ENCODE measurements at places on chromosomes 5 and 9. TPM values are rescaled to one million over a fixed set of nuclear protein-coding genes. Genes with fewer than 3 reads are reported as not detected.

CKS2 gene
- 9.7 TPM for total RNA-seq

CACNA1B gene
- total RNA-seq = 0.41 TPM

OR1J2 gene
- not detected for total RNA-seq

DNA sequence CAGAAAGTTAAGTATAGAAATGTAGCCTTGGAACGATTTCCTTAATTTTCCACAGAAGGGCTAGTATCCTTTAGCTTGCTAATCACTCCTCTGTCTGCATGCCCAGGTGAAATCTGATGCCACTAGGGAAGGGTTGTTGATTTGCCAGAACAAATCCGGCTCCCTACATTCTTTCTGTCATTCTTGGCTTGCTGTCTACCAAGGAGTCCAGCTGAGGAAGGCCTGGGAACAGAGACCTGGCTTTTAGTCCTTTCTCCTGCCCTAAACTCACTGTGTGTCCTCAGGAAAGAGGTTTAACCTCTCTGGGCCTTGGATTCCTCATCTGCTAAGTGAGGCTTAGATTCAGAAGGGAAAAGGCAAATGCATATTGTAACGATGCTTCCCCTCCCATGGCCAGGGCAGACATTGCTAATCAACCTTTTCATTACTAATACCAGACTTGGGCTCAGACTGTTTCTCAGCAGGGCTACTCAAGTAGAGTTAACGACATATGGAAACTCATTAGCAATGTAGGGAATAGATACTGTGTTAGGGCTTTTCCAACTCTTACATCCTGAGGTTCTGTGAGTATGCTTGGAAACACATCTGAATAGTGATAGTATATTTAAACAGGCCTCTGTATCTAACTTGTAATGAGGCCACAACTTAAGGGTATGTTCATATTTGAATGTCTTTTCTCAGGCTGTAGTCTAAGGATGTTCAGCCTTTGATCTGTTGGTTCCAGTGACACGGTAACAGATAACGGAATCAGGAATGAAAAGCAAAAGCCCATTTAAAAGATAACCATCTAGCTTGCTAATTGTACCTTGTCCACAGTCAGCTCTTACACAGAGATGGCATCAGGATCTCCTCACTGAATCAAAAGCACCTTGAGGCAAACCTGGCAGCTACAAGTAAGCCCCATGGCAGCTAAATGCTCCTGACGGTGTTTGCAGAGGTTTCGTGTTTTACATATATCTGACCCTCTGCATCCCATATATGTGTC lies 4.1 kb downstream of the GALNT10 start:
- no peak for DNase-seq

DNA sequence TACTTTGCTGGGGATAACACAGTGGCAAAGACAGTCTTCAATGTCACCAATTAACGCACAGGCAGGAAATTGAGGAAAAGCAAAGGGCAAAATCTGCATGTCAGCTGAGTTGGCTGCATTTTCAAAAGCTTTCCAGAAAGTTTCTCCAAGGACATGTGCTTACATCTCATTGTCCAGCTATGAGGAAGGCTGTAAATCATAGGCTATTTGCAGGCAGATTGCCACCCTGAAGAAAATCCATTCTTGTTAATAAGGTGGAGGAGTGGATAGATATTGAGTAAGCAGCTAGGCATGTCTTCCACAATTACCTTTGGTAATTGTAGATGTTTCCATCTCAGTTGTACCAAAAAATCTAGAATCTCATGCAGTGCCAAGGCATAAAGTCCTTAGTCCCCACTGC lies 278.0 kb upstream of the NUDT12 start:
- DNase-seq = no peak

- no peak for DNase-seq
Measured at GRCh38 chr9:121569266-121569648, 69.6 kb upstream of the GGTA1 start.

DNA sequence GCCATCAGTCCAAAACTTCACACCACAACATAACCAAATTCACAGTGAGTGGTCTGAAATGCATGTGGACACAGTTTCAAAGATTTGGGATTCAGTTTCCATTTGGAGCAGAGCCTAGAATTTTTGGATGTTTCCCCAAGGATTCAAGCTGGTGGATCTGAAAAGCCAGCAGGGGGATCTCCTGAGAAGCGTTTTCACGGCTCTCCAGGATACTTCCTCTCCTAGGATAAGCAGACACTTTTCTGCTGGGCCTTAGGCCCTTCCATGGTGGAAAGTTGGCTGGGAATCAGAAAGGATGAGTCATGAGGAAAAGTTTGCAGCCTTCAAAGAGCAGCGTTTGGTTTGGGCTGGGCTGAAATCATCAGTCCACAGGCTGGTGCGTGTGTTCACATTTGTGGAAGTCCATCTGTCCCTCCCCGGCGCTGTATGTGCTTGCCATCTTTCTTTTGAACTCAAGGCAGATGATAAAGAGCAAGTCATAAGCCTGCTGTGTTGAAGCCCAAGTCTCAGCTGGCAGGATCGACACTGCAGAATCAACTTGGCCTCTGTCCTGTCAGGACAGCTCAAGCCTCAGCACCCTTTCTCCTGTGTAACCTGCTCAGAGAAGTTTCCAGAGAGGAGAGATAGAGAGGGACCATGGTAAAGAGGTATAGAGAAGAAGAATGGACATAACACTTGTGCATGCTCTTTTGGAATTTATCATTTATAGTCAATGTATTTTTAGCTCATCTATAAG lies 152.6 kb upstream of the MSX2 start:
- DNase-seq = no peak

DNA sequence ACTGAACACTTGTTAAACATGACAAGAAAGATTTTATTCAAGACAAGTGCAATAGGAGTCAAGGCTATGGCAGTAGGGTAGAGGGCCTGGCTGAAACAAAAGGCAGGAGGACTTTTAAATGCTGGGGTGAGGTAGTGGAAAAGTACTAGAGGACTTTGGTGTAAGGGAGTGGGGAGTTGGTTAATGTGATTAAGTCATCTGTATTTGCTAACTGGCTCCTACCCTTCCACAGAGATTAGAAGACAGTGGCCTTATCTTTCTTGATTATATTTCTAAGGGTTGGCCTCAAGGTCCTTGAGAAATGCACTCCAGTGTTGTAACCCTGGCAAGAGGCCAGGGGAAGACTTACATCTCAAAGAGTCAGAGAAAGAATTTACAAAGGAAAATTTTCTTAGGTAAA lies 160.2 kb upstream of the FTMT start:
- DNase-seq = no peak

DNA sequence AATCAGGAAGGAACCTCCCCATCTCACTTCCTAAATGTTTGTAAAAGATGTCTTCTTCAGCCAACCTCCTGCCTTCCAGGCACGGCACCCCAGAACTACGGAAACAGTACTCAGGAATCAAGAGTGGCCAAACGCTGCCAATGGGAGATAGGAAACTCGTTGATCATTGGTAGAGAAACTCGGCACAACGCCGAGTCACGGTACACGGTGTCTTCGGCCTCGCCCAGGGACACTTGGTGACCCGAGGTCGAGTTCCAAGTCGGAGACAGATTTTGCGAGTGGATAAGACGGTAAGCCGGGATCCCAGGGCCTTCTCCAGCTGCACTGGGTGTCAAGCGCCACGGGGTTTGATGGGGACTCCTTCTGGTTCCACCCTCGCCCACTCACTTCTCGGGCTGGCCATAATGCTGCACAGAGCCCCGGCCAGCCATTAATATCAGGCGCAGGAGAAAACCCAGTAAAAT lies 343 bp downstream of the KIAA0825 start:
- DNase-seq = no peak

DNA sequence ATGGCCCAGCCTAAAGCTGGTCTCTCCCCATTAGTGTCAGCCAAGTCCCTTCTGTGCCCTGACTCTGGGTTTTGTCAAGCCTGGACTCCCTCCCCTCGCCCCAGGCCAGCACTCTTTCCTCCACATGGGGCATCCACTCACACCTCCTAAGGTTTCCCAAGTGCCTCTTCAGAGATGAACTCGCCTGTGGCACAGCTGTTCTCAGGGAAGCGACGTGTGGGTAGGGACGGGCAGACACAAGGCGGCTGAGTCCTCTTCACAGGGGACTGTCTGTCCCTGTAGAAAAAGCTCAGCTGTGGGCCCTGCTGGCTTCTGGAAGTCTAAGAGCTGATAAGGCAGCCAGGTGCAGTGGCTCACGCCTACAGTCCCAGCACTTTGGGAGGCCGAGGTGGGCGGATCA lies 78.5 kb downstream of the CACNA1B start:
- no peak for DNase-seq

DNA sequence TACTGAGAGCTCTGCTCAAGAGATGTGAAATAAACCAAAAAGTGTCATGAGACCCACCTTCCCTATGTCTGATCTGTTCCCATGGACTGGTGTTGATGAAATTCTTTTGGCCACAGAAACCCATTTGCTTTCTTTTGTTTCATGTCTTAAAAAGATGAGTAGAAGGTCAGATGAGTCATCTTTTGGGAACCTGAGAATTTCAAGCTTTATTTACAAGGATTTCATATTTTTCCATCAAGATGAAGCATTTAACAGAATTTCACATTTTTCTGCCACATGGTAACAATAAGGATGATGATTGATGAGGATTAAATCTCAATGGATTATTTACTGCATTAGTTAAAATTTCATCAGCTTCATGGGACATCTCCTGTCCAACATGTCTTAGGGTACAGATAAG lies 337.8 kb downstream of the DEPDC1B start:
- no peak for DNase-seq

- DNase-seq = no peak
Measured at GRCh38 chr9:12425878-12426864, 267.0 kb upstream of the TYRP1 start.

TRIM32 gene
- total RNA-seq = 15.6 TPM

- no peak for DNase-seq
Measured at GRCh38 chr9:124840300-124840833, 12.9 kb upstream of the WDR38 start.

- no peak for DNase-seq
Measured at GRCh38 chr5:158544388-158545339, 555.1 kb downstream of the EBF1 start.

- DNase-seq = no peak
Measured at GRCh38 chr9:133191989-133192388, 17.1 kb downstream of the OBP2B start.

CAMK2A gene
- total RNA-seq = 17.0 TPM

ELL2 gene
- 26.7 TPM for total RNA-seq

DNA sequence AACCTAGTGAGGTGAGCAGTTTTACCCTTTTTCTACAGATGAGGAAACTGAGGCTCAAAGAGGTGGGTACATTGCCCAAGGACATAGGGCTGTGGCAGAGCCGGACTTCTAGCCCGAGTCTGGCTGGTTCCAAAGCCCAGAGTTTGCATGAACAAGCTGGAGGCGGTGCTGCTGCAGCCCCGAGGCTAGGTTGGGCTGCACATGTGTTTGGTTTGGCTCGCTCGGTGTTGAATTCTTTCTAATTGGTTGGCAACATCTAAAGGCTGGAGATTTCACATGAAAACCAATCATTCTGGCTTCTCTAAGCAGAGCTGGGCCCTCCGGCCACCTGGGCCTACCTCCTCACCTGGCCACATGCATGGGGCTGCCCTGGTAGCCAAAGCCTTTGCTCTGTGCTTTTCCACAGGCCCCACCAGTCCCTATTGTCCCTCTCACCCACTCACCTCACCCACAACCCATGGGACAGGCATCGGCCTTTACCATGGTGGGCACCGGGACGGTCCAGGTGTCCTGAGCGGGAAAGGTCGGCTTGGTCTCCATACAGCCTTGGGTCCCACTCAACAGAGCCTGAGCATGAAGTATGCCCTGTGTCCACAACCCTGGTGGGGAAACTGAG lies 262.3 kb downstream of the NSG2 start:
- peak; percentile 54 for DNase-seq

- DNase-seq = no peak
Measured at GRCh38 chr9:74663439-74663838, 166.3 kb downstream of the RORB start.

DNA sequence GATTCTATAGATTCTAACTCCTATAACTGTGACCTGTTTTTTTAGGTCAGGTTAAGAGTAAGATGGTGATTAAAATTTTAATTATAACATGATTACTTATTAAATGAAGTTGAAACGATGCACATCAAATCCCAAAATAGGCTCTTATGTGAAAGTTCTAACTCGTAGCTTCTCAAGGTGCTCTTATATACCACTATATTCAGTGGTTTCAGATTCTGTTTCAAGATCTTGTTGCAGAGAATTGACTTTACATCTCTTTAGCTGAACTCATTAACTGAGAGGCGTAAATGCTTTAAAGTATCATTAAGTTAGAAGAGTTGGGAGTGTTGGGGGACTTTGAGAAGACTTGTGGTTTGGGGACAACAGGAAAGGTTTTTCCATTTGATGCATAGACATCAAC lies 1399.8 kb downstream of the PTPRD start:
- no peak for DNase-seq

SV2C gene
- 0.22 TPM for total RNA-seq

GRCh38 chr5:109479260-109479860 lies 69.6 kb upstream of the PJA2 start:
- DNase-seq = no peak

DNA sequence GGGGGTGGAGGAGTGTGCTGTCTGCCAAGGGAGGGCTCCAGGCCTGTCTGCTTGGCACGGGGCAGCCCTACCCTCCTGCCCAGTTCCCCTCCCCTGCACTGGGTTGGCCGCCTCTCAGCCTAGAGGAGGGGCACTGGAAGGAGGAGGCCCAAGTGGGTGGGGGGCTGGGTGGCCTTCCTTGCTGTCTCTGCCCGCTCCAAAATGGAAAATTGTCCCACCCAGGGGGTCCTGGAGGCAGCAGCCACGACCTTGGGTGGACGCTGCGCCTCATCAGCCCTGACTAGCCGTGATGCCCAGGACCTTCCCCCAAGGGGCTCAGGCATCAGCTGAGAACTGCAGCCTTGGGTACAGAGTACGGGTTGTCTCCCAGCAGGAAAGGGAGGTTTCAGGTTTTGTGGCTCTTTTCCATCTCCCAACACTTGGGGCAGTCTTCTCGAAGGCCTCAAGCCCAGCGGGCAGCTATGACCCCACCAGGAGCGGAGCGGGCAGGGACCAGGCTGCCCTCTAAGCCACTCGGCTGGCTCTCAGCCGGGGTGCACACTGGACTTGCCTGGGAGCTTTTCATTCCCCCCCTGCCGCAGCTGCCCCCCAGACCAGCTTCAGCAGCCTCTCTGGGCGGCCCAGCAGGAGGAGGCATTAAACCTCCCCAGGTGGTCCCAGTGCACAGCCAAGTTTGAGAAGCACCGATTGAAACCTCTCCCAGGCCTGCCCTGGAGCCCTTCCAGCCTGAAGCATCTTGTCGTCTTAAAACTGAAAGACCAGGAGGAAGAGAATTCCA lies 20.6 kb downstream of the NTNG2 start:
- DNase-seq = no peak

GRCh38 chr9:94014066-94014654 lies 59.0 kb upstream of the BARX1 start:
- no peak for DNase-seq

PPP3R2 gene
- not detected for total RNA-seq

GRCh38 chr5:103347716-103348423 lies 89.3 kb downstream of the MACIR start:
- no peak for DNase-seq
